Stimulated activated CD8-positive, alpha-beta memory T cell treated with anti-CD3 and anti-CD28 coated beads, Interleukin-2, amount 100 ng/mL, for 1 hour (primary cell): ENCODE measurements at places on chromosomes 6 and 20.

DNA sequence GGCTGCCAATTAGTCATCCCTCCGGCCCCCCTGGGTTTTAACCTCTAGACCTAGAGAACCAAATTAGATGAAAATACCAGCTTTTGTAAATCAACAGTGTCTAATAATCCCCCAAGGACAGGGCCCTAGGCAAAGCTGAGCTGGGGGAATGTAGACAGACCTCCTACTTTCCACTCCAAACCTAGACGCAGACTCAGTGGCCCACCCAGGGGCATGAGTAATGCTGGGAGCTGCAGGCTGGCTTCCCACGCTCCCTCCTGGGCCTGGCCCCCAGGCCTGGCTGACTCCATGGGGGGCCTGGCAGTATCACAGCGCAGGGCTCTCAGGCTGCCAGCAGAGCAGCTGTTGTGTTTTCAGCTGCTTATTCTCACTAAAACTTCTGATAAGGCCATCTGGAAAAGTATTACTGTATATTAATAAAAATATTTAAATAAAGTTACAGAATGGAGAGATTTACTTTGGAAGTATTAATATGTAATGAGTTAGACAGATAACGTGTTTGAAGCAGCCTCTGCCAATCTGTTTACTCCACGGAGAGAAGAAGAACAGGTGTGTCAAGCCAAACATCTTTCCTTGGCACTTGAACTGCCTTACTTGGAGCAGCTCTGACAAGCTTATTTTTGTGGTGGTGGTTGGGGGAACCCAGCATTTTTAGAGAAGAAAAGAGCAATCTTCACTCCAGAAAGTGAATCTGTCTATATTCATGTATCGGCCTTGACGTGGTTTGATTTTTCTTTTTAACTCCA is 144.0 kb upstream of the AGPAT4 start:
- no peak for DNase-seq

DNA sequence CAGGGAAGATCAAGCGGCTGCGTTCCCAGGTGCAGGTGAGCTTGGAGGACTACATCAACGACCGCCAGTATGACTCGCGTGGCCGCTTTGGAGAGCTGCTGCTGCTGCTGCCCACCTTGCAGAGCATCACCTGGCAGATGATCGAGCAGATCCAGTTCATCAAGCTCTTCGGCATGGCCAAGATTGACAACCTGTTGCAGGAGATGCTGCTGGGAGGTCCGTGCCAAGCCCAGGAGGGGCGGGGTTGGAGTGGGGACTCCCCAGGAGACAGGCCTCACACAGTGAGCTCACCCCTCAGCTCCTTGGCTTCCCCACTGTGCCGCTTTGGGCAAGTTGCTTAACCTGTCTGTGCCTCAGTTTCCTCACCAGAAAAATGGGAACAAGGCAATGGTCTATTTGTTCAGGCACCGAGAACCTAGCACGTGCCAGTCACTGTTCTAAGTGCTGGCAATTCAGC is 51.6 kb upstream of the TTPAL start:
- no peak for DNase-seq

- no peak for DNase-seq
Measured at GRCh38 chr6:104214901-104215300, 644.8 kb downstream of the HACE1 start.

GRCh38 chr20:32871627-32872160 is 13.0 kb downstream of the EFCAB8 start:
- DNase-seq: no peak

- DNase-seq: no peak
Measured at GRCh38 chr6:15929685-15930084, 199.2 kb upstream of the MYLIP start.

- no peak for DNase-seq
Measured at GRCh38 chr20:57124800-57125517, 141.5 kb downstream of the BMP7 start.

DNA sequence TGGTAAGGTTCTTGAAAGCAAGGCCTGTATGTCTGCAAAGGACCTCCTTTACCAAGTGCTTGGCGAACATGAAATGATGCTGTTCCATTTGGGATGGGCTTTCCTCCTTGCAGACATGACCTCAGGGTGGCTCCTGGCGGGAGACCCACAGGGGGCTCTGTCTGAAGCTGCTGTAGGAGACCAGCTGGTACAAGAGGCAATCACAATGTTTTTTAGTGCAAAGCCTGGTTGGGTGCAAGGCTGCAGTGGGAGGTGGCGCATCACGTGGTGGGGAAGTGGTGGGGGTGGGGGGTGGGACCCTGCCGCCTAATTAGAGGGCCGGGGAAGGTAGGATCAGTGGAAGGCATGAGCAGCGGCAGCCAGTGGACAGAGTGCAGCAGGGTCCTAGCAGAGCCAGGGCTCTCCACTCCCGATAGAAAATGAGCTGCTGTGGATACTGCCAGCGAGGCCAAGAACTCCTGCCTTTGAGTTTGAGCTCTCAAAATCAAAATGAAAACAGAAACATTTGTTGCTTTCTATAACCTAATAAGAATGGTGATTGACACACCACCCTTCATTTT is 9.1 kb upstream of the ARMC2 start:
- no peak for DNase-seq

DNA sequence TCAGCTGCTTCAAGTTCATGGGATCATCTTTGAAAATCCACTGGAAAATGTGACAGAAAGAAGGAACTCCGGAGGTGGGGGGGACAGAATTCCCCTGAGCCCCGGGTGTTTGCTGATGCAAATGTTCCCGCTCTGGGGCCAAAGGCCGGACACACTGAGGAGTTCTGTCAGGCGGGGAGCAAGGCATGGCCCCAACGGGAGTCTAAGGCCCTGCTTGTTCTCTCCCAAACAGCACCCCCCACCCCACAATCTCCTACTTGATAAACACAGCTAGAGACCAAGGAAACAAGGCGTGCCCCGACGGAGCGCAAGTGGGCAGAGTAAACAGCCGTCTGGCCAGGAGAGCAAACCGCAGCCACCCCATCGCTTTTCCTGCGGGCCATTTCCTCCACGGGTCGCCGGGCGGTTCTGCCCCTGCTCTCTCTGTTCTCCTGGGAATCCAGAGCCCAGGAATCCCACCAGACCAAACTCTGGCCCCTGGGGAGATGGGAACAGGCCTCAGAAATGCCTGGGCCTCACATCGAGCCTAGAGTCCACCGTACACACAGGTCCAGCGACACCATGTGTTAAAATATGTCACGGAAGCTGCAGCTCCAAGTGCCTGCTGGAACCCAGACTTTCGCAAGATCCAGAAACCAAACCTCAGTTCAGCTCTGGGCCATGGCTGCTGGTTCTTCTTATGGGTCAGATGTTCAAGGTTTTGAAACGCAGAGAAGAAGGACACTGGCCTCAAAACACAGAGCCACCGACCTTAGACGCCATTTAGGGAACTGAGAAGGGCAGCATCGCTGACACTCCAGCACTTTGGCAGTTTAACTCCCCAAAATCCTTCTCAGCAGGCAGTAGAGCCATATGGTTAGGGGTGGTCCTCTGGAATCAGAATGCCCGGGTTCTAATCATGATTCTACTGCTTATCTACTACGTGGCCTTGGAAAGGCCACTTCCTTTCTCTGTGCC is 104.2 kb downstream of the PREX1 start:
- no peak for DNase-seq
